ENCODE measurements at places on chromosomes 16 and 17.

DNA sequence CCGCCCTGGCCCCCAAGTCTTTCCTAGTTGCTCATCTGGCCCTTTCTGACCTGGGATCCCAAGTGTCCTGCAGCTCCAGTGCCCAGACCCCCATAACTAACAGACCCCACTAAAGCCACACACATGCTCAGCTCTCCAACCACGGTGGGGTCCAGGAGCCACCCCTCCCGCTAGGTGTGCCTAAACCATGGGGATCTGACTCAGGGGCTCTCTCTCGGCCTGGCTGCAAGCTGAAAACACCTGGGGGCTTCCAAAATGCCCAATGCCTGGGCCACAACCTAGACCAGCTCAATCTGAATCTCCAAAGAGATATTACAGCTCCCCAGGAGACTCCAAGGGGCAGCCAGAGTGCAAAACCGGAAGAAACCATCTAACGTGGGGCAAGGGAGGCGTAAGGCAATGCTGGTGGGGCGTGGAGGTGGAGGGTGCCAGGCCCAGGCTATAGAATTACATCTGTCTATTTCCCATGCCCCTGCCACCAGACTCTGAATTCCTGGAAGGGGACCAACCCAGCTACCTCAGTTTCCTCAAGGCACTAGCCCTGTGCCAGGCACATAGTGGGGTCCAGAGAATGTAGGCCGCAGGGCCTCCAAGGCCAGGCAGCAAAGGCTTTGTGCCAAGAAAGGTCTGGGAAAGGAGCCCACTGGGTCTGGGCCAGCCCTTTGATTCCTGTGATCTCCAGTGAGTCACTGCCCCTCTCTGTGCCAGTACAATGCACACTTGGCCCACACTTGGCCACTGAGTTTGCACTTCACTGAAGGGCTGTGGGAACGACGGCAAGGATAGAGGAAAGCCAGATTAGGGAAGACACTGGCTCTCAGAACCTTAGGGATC lies 3.3 kb downstream of the CD2BP2 start:
- no peak for DNase-seq

GRCh38 chr17:32912218-32912897 lies 15.6 kb upstream of the TMEM98 start:
- DNase-seq = no peak

DNA sequence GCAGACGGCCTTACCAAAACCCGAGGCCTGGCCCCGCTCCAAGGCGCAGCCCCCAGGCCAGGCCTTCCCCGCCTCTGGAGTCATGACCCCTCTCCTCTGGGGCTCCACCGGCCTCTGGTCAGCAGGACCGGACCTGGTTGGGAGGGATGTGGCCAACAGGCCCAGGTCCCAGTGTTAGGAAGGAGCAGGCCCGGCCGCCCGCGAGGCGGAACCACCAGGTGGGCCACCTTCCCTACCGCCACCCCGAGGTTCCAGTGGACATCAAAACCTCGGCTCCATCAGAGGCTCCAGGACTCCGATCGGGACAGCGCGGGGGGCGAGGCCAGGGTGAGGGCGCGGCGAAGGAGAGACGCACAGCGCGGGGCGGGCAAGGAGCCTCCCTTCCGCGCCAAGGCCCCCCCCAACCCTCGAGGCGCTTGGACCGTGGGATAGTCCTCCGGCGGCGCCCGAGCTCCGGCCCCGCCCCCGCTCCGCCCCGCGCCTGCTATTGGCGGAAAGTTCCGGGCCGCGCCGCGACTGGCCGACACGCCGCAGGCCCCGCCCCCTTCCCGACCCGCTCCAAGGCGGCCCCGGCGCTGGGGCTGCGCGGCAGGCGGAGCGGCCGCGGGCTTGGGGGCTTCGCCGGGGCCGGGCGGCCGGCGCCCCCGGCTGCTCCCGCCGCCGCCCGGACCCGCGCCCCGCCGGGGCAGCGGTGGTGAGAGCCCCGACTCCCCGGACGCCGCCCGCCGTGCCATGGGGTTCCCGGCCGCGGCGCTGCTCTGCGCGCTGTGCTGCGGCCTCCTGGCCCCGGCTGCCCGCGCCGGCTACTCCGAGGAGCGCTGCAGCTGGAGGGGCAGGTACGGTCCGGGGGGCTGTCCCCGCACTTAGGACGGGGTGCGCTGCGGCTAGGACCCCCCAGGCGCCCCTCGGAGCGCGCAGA lies at the start of gene METRN:
Gene METRN (plus strand): TSS at position 561 of the 919 bp plus-strand sequence. CDS start 172 bp downstream, at position 733.
- peak; percentile 82 for DNase-seq

DNA sequence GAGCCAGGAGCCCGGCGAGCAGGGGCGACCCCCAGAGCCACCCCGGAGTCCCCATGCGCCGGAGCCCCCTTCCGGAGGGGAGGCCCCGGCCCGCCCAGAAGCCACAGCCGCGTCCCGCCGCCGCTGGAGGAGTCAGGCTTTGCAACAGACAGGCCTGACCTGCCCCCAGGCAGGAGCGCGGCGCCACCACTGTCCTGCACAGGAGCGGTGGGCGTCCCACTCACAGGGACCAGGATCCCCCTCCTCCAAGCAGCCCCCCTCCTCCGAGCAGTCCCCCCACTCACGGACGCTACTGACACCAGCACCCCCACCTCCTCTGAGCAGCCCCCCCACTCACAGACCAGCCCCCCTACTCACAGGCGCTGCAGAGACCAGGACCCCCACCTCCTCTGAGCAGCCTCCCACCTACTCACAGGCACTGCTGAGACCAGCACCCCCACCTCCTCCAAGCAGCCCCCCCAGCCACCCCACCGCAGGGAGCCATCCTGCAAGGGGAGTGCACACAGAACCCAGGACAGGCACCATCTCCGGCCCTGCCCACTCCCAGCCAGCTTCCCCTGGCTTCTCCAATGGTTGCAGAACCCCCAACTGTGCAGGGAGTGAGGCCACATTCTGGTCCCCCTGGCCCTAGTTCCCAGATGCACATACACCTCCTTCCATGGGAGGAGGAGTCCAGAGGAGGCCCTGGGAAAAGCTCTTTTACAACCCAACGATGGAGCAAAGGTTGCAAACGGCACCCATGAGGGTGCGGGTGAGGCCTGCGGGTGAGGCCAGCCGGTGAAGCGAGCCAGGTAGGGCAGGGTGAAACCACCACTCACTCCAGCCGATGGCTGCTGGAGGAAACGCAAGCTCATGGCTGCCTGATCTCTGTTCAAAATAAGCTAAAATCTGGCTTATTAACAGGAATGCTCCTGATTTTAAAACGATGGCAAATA lies 69.9 kb downstream of the ABR start:
- peak; percentile 51 for DNase-seq

DNA sequence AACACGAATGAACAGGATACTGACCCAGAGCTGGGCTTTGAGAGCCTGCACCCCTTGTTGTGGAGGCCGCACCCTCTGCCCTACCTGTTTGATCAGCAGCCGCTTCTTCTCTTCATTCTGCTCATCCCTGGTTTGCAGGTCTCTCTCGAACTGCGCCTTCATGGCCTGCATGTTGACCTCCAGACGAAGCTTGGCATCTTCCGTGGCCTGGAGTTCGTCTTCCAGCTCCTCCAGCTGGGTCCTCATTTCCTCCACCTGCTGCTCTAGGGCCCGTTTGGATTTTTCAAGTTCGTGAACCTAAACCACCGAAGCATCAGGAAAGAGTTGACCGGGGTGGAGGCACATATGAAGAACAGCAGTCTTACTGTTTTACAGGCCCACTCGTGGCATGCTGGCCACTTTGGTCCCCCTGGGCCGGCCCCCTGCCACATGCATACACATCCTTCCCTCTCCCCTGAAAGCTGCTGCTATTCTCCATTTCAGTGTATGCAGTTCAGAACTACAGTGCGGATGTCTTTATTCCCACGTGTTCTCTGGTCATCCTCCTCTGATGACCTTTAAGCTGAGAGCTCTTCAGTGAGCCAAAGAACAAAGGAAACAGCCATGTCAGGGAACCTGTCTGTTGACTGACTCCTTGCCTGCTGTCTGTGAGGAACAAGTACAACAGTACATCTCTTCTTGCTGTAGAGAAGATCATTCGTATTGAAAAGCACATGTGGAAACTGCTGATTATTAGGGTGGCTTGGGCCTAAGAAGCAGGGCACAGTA lies 54.8 kb downstream of the NDEL1 start:
- DNase-seq = no peak

DNA sequence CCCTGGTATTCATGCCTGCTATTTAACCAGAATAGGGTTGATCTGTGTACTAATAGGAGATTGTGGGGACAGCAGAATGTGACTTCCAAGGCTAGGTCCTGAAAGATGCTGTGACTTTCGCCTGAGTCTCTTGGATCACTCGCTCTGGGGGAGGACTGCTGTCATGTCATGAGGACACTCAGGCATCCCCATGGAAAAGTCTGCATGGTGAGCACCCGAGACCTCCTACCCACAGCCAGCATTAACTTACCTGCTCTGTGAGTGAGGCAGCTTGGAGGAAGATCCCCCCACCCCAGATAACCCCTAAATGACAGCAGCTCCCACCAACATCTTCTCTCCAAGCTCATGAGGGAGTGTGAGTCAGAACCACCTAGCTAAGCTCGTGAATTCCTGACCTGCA lies 30.3 kb upstream of the C16orf78 start:
- DNase-seq = no peak

- DNase-seq = no peak
Observed at GRCh38 chr16:86011532-86011931, 112.6 kb downstream of the IRF8 start.

- no peak for DNase-seq
Observed at GRCh38 chr16:66014221-66014620, 352.3 kb upstream of the CDH5 start.

DNA sequence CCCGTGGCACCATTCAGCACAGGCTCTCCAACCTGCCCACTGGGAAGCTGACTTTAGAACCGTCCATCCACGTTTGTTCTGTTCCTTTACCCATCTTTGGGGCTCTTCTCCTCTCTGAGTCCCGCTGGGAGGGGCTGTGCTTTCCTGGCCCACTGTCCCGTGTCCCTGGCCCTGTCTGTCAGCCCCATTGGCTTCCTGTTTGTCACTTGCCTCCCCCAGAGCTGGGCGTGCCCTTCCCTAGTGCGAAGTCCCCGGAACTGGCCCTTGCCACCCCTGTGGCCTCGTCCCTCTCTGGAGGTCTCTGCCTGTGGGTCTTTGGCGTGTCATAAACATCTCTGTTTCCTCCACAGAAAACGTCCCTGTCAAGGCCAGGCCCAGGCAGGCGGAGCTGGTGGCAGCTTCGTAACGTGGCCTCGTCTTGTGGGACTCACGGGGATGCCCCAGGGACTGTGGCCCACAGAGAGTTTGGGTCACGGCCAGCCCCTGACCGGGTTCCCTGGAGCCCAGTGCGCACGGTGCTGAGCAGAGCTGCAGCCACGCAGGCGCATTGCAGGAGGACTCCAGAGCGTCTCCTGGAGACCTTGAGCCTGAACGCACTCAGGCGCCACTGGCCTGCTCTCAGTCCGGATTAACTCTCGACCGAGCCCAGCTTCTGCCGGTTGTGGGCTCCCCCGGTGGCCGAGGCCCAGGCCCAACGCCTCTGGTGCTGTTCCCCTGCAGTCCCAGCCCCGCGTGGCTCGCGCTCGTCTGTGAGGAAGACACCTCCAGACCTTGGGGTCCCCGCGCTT lies 7.3 kb downstream of the CHMP6 start:
- DNase-seq = no peak

- DNase-seq = peak; percentile 49
Observed at GRCh38 chr17:4678448-4679026, 25.4 kb downstream of the PELP1 start.

DNA sequence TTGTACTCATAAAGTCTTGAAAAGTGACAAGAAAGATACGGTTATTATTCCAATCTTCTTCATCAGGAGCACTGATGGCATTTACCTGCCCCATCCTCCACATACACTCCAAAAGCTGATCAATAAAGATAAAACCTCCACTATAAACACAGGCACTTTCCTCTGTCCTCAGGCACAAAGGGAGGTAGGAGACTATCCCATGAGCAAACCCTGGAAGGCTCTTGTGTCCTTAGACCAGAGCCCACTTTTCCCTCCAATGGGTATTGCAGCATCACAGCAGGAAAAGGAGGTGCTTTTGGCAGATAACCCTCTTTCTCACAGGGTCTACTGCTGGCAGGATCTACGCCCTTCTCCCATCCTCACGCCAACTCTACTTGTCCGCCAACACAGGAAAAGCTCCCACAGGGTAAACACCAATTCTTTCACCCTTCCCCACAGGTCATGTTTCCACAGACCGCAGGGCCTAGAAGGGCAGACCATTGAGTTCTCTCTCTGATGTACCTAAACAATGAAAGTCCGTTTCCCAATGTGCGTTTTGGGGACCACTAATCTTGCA lies 28.7 kb downstream of the NXPH3 start:
- no peak for DNase-seq

DNA sequence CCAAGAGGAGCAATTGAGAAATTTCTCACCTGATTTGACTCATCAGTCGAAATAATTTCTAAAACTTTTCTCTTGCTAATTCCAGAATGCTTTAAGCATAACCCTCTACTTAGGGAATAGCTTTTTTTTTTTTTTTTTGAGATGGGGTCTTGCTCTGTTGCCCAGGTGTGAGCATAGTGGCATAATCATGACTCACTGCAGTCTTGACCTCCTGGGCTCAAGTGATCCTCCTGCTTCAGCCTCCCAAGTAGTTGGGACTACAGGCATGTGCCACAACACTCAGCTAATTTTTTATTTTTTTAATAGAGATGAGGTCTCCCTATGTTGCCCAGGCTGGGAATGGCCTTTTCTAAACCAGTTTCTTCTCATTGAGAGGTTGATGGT lies 13.7 kb upstream of the NFATC3 start:
- DNase-seq = no peak

DNA sequence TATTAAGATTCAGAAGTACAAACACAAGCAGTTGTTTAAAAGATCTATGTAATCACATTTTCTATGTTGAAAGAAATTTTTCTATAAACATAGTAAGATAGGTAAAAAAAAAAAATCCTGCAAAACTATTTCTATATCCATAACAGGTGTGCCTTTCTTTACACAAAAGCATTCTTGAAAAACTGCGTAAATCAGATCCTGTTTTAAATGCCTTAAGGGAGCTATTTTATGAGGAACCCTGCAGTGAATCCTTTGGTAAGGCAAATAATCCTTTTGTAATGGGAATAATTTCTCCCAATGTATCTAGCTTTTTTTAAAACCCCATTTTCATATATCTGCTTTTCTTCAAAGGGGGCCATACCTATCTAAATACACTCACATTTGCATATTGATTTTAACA lies 157.3 kb downstream of the AATF start:
- no peak for DNase-seq

GRCh38 chr17:78944956-78945355 lies 19.8 kb upstream of the TIMP2 start:
- DNase-seq = no peak

DNA sequence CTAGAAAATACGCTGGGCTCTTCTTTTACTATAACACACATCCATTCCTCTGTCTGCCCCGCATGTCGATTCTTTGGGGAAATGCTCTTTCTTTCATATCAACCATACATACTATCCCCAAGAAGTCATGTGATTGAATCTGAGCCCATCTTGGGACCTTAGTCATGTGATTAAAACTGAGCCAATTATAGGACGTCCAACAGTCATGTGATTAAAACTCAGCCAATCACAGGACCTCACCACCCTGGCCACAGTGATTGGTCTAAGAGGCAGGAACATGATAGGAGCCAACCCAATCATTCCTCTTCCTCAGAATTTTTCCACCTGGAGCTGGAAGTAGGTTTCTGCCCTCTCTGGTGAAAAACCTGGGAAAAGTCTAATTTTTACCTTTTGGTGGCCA lies 78.8 kb downstream of the TMEM114 start:
- DNase-seq = no peak

GRCh38 chr17:2183346-2183745 lies 120.2 kb downstream of the SMG6 start:
- no peak for DNase-seq
